NCI-H446 (cell line): ENCODE measurements at places on chromosomes 12 and 14.
A peak's percentile ranks its signal among the peaks of the same experiment; 100 is the strongest.

GRCh38 chr14:90458536-90458935 is 61.7 kb downstream of the CALM1 start:
- DNase-seq = no peak

GRCh38 chr14:20428802-20429201 is 7.2 kb downstream of the KLHL33 start:
- DNase-seq = no peak

- no peak for DNase-seq
Observed at GRCh38 chr14:30770376-30770775, 104.0 kb upstream of the COCH start.

DNA sequence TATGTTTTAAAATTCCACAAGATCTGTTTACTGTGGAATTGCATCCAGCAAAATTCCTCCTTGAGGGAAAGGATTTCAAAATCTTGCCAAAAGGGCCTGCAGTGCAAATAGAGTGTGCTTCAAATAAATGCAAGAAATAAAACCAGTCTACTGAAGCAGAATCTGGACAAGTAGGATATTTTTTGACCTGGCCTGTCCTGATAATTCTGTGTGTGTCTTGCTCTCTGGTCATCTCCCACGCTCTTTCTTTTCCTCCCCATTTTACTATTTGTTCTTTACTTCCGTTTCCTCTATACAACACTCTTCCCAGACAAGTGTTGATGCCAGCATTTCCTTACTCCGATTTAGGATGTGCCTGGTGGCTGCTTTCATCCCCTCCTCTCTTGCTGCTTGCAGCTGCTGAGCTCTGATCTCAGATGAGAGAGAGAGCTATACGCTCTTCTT is 115.9 kb downstream of the GPR135 start:
- no peak for DNase-seq

DNA sequence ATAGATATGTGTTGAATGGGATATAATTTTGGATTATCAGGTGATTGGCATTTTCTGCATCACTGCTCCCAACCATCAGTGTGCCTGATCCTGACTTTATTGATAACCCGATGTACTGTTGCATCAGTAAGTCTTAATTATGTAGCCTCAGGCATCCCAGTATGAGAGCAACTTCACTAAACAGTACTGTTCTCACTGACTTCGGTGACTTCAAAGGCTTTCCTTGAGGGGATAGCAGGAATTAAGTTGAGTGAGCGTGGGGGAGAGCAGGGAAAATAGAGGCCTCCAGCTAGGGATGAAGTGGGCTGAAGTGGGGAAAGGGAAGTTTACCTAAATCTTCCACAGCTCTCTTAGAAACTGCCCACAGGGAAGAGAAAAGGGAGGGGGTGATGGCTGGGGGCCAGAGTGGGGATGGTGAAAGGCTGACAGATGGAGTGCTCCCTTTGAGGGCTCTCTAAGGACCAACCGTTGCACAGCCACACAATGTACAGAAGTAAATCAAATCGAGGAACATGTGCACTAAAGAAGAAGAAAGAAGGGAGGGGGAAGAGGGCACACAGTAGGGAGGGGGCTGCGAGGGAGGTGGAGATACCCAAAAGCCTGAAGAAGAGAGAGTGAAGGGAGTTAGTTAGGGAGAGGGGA is 10.7 kb upstream of the NEUROD4 start:
- DNase-seq = peak; percentile 91
